Sigmoid colon (tissue), 7 donors: ENCODE measurements at places on chromosomes 6 and 20. TPM values are rescaled to one million over a fixed set of nuclear protein-coding genes. Genes with fewer than 3 reads are reported as not detected.

Gene ERVFRD-1
- 0.36 TPM for total RNA-seq

DNA sequence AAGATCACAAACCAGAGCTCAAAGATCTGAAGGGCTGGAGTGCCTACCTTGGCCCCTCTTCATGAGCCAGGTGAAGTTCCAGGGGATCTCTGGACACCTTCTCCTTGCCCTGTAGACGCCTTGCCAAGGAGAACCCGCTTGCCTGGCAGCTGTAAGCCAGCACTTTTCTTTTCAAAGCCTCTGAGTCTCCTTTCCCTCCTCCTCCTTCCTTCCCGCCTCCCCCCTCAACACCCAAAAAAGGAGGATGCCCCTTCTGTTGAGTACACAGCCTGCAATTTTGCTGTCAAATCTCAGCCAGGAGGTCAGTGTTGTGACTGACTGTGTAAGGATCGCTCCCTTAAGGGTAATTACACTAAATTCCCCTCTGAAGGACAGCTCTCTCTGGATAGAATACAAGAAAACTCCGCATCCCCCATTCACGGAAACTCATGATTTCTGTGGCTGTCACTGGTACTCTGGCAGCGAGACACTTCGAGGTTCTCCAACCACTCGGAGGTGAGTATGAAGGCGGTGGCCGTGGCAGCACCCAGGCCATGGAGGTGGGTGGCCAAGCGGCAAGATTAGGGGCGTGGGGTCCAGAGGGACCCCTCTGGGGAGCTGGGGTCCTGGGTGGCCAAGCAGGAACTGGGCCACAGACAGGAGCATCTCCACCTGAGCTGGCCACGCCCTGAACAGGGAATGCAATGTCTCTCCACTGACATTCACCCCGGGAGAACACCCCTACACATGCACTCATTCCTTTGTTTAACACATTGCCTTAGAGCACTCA lies 23.2 kb upstream of the FOXP4 start:
- peaks cover 17% of the 10 kb centered on the region for H3K27me3 ChIP-seq
- no peaks in the 10 kb centered on the region for H3K36me3 ChIP-seq
- H3K4me1 ChIP-seq = no peaks in the 10 kb centered on the region
- DNase-seq = no peak

DNA sequence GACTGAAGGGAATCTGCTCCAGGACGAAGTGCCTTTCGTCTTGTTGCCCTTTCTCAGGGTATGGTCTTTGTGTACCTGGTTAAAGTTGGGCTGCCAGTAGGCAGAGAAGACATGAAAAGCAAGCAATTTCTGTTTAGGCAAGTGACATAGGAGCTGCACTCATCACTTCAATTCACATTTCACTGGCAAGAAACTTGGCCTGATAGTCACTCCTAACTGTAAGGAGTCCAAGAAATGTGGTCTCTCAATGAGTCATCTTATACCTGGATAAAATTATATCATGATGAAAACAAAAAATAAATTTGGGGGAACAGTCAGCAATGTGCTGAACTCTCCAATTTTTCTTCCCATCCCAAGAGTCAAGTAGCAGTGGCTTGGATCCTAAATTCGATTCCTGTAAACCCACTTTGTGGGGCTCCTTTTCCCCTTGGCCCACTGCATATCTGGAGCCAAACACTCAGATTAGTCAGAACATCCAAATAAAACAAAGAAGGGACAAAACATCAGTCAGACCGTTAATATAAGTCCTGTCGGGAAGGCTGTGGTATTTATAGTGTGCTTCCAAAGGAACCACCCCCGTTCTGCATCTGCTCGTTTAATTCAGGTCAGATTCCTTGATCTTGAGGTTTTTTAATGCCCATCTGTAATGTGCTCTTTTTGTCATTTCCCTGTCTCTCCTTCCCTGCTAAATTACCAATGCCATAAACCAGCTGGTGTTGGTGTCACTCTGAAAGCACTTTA lies 5.0 kb upstream of the GABRR1 start:
- no peaks in the 10 kb centered on the region for H3K27me3 ChIP-seq
- peaks cover 7% of the 10 kb centered on the region for H3K4me1 ChIP-seq
- DNase-seq = no peak

GRCh38 chr6:26309731-26310142 lies 55.3 kb upstream of the BTN3A2 start:
- no peak for DNase-seq
- H3K27me3 ChIP-seq = no peaks in the 10 kb centered on the region
- no peak overlapping the region for H3K27ac ChIP-seq
- no peaks in the 10 kb centered on the region for H3K36me3 ChIP-seq
- H3K4me1 ChIP-seq = no peaks in the 10 kb centered on the region
- H3K4me3 ChIP-seq = no peak overlapping the region

DNA sequence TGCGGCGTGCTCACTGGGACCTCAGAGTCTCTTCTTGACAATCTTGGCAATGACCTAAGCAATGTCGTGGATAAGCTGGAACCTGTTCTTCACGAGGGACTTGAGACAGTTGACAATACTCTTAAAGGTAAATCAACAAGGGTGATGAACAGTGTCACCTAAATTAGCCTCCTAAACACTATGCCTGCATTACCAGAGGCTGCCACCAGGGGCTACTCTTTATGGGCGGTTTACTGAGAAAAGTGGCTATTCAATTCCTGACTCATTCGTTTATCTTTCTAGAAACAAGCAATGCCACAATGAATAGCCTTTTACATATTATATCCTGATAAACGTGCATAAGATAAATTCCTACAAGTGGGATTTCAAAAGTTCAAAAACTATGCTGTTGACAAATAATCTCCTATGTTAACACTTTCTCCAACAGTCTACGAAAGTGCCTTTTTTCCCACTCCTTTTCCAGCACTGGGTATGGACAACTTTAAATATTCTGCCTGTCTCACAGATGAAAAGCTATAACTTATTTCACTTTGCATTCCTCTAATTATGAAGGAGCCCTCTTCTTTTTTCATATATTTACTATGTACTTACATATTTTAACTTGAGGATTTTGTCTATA lies 1.3 kb downstream of the BPIFA2 start:
- DNase-seq = no peak
- no peaks in the 10 kb centered on the region for H3K4me1 ChIP-seq
- H3K36me3 ChIP-seq = no peaks in the 10 kb centered on the region
- H3K27me3 ChIP-seq = no peaks in the 10 kb centered on the region
- H3K27ac ChIP-seq = no peak overlapping the region

- no peak for DNase-seq
- no peaks in the 10 kb centered on the region for H3K27me3 ChIP-seq
- no peaks in the 10 kb centered on the region for H3K36me3 ChIP-seq
- H3K4me3 ChIP-seq = no peak overlapping the region
- no peaks in the 10 kb centered on the region for H3K4me1 ChIP-seq
These were observed 253.1 kb downstream of the C6orf118 start for GRCh38 chr6:165056292-165056691.
